ENCODE measurements at places on chromosomes 13 and 19.

DNA sequence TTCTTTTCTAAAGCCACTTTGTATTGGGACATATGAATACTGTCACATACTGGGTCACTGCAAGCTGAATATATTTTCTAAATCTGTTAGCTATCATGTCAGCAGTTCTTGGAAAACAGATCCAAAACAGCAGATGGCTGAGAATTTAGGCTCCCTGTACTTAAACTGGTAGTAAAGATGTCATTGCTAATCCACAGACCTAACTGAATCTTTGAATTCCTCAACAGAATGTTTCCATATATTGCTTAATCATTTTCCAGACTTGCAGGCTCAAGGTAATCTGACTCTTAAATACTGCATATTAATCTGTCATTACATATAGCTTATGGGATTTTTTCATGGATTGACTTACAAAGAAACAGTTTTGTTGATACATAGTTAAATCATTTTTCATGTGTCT, 639.0 kb upstream of the KLHL1 start:
- no peak for DNase-seq

DNA sequence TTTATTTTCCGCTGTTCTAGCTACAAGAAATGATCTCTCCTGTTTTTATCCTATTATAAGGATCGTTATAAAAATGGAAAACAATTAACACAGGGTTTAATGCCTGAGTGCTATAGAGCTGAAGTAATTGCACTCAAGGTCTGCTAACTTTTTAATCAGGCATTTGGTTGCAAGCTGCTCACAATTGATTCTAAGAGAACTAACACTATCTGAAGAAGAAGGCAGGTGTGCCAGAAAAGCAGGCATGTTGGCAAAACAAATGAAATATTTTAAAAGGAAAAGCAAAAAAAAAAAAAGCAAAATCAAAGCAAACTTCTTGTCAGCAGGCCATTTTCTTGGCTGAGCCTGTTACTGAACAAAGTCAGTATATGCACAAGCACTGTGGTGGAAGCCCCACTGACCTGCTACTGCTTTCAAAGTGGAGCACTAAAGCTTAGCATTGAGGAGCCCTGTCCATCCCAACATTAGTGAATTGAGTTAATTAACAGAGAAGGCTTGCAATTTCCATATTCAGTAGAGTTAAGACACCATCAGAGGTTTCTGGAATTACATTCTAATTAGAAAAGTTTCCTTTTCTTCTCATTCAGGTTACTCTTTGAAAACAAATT, 574.2 kb downstream of the PCDH9 start:
- no peak for DNase-seq

- peak; percentile 67 for DNase-seq
Observed at GRCh38 chr19:29478578-29479565, 46.9 kb upstream of the VSTM2B start.

DNA sequence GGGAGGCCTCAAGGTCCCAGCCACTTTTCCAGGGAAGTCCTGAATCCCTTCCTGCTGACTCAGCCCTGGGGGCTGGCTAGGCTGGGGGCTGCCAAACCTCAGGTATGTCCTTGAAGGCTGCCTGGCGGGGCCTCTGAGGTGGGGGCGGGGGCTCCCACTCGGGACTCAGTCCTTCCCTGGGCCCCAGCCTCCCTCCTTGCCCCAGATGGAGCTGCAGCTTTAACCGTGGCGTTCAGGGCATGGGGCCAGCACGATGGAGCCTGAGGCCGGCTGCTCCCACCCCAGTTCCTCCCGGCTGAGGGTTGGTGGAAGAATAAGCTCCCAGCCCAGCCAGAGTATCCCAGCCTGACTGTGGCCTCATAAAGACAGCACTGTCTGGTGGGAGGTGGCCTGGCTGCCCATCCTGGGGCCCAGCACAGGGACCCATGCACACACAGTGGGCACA, 12.4 kb downstream of the CILP2 start:
- no peak for DNase-seq

GRCh38 chr13:109162248-109163036, 533.0 kb downstream of the MYO16 start:
- DNase-seq: no peak

DNA sequence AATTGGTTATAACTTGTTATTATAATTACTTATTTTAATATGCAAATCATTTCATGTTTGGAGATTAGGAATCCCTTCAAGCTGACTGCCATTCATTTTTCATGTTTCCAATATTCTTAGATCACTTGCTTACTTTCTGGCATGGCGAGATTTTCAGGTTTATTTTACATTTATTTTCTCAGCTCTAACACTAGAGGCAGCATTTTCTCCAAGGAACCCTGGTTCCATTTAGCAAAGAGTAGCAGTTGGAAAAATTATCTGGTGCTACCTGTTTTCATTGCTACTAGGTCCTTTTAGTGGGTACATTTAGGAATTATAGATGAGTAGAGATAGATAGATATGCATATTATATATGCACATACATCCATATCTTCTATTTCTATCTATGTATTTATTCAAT, 90.9 kb upstream of the TRPC4 start:
- DNase-seq: no peak

DNA sequence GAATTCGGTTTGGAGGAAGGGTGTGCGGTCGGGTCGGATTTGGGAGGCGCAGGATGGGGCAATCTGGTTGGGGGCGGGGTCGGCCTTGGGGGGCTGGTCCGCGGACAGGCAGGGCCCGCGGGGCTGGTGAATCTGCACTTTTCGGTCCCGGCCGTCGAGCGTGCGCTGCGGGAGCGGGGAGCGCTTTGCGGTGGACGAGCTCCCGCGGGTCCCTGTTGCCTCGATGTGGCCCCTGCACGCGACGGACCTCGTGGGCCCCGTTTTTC, 11.9 kb downstream of the PEAK3 start:
- no peak for DNase-seq

DNA sequence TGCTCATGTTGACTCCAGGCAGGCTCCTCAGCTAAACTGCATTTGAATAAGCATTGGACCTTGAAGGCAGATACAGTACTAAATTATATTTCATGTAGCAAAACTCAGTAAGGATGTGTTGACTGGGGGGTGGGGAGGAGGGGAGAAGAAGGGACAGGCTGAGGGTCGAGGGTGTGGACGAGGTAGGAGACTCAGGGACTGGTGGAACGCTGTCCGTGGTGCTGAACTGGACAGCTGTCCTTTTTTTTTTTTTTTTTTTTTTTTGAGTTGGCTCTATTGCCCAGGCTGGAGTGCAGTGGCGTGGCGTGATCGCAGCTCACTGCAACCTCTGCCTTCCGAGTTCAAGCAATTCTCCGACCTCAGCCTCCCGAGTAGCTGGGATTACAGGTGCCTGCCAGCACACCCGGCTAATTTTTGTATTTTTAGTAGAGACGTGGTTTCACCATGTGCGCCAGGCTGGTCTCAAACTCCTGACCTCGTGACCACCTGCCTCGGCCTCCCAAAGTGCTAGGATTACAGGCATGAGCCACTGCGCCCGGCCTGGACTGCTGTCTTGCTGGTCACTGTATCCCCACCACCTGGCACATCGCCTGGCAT, 33.2 kb upstream of the CASP14 start:
- no peak for DNase-seq

DNA sequence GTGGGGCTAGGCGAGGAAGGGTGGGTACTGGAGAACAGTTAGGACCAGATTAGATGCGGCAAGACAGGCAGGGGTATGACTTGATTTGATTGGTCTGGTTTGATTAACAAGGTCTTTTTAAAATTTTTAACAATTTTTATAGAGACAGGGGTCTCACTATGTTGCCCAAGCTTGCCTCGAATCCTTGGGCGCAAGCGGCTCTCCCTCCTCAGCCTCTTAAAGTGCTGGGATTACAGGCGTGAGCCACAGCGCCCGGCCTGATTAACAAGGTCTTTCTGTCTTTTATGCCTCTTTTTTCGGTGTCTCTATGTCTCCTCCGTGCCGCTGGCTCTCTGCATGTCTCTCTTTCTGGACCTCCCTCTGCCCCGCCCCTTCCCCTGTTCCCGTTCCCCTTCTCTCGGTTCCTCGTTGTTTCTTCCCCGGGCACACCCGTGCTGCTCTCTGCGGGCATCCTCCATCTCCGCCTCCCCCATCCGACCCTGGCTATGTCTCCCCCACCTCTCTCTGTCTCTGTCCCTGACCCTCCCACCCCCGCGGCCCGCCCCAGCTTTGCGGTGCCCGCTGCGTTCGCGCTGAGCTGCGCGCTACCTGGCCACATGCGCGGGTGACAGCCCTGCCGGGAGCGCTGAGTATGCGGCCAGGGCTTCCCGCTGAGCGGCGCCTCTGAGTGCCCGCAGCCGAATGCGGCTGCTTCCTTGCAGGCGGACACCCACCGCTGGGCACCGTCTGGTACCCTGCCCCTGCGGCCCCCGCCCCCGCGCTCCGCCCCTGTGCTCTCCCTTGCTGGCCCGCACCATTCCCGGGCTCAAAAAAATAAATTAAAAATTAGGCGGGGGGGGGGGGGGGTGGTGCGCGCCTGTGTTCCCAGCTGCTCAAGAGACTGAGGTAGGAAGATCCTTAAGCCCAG, 8.1 kb upstream of the SDHAF1 start:
- no peak for DNase-seq

GRCh38 chr13:21008026-21008425, 53.4 kb downstream of the LATS2 start:
- DNase-seq: no peak

- no peak for DNase-seq
Observed at GRCh38 chr13:29977476-29978120, 127.2 kb upstream of the UBL3 start.

DNA sequence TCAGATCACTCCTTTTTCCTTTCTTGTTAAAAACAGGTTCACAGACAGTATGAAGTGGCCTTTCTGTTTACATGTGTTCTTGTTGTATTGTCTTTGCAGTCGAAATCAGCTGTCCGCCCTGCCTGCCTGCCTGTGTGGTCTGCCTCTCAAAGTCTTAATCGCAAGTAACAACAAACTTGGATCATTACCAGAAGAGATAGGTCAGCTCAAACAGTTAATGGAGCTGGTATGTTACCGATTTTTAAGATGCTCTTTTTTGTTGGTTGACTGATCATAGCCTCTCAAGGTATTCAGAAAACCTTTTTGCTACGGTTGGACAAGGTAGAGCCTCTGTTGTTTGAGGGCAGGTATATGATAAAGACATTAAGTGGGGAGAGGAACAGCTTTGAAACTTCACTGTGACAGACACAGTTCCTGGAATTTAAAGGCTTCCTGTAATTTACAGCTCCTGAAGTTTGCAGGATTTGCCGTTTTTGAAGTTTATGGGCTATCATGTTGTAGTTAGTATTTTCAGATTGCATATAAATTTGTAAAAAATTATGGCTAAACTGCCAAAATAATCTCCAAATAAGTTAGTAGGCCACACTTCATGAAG, 116.1 kb downstream of the LRCH1 start:
- no peak for DNase-seq

GRCh38 chr13:77389625-77390000, 62.7 kb upstream of the MYCBP2 start:
- no peak for DNase-seq

- no peak for DNase-seq
Observed at GRCh38 chr13:48551329-48551728, 18.4 kb upstream of the RCBTB2 start.

GRCh38 chr19:30930941-30931706, 418.1 kb downstream of the TSHZ3 start:
- DNase-seq: no peak

GRCh38 chr19:41319500-41320184, 9.7 kb downstream of the CCDC97 start:
- no peak for DNase-seq

GRCh38 chr19:17156947-17157302, 58.2 kb upstream of the USE1 start:
- DNase-seq: no peak

DNA sequence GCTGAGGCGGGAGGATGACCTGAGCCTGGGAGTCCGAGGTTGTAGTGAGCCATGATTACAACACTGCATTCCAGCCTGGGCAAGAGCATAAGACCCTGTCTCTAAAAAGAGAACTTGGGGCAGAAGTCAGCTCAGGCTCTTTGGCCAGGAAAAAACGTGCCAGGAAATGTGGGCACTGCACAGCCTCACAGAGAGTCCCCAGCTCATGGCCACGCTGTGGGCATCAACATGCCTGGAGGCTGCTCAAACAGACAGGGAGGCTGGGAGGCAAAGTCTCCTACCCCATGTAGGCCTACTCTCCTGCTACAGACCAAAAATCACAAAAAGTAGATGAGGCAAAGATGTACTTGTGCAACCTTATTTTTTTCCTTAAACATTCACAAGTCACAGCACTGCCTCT, 49.4 kb downstream of the PEPD start:
- no peak for DNase-seq

GRCh38 chr13:32114284-32114950, 82.8 kb downstream of the FRY start:
- DNase-seq: no peak

- DNase-seq: no peak
Observed at GRCh38 chr19:16342002-16342715, 17.5 kb downstream of the KLF2 start.

GRCh38 chr19:10292789-10293636, 3.3 kb downstream of the ICAM5 start:
- no peak for DNase-seq

DNA sequence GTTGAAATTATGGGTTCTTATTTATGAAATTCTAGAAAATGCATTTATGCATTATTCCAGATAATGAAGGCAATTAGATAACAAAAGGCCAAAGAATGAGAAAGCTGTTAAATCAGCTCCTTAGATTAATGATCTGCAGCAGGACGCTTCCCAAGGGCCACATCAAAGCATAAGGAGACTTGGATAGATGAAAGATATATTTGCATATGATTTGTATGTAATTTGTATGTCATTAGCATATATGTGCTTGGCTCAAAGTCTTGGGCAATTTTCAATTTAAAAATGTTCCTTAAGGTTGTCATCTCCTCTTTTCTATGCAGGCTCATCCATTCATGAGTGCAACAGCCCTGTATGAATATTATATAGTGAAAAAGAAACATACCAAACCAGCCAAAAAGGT, 126.8 kb upstream of the IRS2 start:
- DNase-seq: no peak

GRCh38 chr19:5251096-5252065, 89.2 kb downstream of the PTPRS start:
- DNase-seq: no peak

GRCh38 chr19:38809592-38810252, 3.0 kb downstream of the LGALS4 start:
- DNase-seq: no peak

- no peak for DNase-seq
Observed at GRCh38 chr19:10612499-10613119, 12.7 kb upstream of the SLC44A2 start.

DNA sequence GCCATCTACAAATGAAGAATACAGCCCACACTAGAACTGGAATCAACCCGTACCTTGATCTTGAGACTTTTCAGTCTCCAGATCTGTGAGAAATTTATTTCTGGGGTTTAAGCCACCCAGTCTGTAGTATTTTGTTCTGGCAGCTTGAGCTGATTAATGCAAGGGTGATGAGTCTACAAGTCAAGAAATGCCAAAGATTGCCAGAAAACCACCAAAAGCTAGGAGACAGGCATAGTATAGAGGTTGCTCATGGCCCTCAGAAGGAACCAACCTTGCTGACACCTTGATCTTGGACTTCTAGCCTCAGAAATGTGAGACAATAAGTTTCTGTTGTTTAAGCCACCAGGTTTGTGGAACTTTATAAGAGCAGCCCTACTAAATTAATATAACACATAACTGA, 428.2 kb upstream of the KLF12 start:
- DNase-seq: no peak
